Small intestine (tissue), 16 donors: ENCODE measurements at places on chromosomes 4 and X. TPM values are rescaled to one million over a fixed set of nuclear protein-coding genes. Genes with fewer than 3 reads are reported as not detected.

Gene DUX4
- not detected for polyA plus RNA-seq

Gene ADH1C
- polyA plus RNA-seq, result 185 TPM

Gene HPGDS
- 9.5 TPM for polyA plus RNA-seq

Gene LDB2
- polyA plus RNA-seq, result 1.1 TPM

GRCh38 chr4:187176261-187176910, 452.7 kb upstream of the FAT1 start:
- no peak for DNase-seq

DNA sequence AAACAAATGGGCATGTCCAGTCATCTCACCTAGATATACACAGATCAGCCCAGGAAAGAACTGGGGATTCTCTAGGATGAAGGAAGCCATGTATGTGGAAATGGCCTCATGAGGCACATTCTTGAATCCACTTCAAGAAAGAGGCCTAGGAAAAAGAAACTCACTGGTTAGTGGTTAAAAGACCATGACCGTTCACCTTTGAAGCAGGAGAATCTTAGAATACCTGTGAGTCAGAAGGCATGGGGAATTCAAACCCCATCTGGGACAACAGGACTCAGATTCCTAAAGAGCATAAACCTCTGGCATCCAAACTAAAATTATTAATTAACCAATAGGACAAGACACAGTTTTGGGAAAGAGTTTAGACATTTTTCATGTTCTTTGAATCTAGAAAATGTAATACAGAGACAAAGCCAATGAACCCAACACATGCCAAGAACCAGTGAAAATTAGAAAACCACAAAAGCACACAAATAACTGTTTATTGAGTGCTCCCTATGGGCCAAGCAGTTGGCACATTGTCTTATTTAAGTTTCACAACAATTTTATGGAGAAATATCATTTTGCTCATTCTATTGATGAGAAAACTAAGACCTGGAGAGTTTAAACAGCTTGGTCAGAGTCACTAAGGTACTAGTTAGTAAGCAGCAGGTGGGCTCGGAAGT, 97.5 kb downstream of the NPNT start:
- DNase-seq, result no peak

DNA sequence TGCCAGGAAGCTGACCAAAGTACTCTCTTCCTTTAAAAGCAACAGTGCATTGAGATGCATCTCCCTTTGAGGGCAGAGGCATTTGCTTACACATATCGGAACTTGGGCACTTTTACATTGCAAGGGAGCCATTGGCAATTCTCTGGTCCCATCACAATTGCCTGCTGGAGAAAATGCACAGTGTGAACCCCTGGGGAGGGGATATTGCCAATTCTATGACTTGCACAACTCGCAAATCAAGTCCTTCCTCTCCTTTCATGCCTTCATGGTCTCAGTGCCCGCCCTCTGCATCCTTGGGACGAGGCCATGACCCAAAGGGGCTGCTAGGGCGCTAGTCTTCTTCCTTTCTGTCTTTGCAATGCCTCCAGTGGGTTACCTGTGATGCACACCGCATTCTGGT, 14.9 kb upstream of the PDZD4 start:
- no peak for DNase-seq
